ENCODE measurements at places on chromosomes 13 and 19.

DNA sequence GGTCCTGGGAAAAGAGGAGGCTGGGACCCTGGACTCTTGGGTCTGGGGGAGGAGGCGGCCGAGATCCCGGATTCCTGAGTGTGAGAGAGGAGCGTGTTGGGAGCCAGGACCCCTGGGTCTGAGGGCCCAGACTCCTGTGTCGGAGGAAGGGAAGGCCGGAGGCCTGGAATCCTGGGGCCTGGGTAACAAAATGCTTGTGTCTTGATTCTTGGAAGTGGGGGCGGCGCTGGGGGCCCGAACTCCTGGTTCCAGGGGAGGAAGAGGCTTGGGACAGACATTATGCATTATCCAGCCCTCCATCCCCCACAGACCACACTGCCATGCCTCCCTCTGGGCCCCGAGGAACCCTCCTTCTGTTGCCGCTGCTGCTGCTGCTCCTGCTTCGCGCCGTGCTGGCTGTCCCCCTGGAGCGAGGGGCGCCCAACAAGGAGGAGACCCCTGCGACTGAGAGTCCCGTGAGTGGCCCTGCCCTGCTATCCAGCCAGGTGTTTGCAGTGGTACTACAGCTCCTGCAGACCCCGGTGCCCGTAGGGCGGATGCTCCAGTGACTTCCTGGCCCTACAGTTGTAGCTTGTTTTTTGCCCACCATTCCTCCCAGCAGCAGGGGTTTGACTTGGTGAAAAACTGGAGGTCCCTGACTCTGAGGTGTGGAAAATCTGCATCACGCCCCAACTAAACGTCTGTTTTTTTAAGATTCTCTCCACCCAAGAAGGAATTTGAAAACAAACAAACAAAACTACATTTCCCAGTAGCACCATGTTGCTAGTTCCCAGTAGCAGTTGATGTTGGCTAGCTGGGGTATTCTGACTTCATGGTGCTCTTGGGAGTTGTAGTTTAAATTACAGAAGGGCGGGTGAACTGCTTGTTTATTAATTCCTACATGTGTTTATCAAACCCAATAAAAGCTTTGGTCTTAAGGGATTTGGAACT is 630 bp downstream of the NUCB1 start:
- peak; percentile 54 for DNase-seq

- DNase-seq, result no peak
These were observed 30.5 kb upstream of the MBNL2 start for GRCh38 chr13:97191615-97192014.

DNA sequence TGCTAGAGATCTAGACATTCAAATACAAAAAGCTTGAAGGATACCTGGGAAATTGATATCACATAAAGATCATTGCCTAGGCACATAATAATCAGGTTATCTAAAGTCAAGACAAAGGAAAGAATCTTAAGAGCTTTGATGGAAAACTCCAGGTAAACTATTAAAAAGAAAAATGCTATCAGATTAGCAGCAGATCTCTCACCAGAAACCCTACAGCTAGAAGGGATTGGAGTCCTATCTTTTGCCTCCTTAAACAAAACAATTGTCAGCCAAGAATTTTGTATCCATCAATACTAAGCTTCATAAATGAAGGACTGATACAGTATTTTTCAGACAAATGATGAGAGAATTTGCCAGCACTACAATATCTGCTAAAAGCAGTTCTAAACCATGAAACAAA is 682.4 kb upstream of the ATXN8OS start:
- DNase-seq, result no peak

DNA sequence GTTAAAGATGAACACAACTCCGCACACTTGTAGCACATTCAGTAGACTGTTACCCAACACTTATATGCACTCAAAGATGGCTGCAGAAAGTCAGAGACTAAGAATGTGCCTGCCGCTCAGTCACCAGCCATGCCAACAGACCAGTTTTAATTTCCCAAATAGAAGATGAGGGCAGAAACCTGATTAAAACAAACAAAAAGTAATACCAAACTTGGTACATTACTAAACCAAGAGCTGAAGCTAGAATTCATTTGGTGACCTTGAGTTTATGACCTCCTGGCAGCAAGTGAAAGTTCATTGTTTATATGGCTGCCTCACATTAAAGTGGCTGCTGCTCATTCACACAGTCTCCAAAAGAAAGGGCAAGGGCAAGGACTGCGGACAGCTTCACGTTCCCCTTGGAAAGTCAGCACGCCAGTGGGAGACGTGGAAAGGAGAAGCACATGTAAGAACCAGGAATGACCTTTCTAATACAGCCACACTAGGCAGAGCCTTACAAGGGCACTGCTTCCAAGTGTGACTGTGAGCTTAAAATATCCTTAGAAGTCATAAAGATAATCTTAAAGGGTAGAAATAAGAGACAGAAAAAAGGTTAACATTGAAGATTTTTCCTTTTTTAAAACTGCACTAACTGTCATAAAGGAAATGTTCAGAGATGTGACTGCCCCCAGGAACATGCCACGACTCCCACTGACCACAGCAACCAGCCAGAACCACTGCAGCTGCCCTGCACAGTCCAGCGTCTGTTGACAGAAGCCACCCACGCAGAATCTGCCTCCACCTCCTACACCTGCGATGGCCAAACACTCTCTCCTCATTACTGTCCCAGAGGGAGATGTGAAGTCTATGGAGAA is 73.5 kb downstream of the STK24 start:
- no peak for DNase-seq

DNA sequence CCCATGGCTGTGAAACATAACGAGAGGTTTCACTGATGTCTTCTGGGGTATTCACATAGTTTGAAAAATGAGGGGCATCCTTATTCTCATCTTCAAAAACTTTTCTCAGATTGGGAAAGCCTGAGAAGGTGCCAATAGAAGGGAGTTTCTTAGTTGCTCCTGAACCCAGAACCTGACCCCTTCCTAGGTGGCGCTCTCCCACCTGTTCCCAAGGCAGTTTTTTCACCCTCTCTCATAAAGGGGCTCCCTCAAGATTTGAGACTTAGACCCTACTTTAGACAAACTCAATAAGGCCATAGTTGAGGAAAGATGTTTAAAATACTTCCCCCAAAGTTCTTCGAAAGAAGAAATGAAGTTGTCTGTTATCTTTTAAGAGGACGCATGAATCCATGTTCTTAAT is 142.2 kb downstream of the FGF9 start:
- DNase-seq, result no peak

GRCh38 chr13:75704194-75704926 is 68.2 kb downstream of the LMO7 start:
- no peak for DNase-seq

- DNase-seq, result no peak
These were observed 121.5 kb downstream of the LHFPL6 start for GRCh38 chr13:39481491-39481890.

DNA sequence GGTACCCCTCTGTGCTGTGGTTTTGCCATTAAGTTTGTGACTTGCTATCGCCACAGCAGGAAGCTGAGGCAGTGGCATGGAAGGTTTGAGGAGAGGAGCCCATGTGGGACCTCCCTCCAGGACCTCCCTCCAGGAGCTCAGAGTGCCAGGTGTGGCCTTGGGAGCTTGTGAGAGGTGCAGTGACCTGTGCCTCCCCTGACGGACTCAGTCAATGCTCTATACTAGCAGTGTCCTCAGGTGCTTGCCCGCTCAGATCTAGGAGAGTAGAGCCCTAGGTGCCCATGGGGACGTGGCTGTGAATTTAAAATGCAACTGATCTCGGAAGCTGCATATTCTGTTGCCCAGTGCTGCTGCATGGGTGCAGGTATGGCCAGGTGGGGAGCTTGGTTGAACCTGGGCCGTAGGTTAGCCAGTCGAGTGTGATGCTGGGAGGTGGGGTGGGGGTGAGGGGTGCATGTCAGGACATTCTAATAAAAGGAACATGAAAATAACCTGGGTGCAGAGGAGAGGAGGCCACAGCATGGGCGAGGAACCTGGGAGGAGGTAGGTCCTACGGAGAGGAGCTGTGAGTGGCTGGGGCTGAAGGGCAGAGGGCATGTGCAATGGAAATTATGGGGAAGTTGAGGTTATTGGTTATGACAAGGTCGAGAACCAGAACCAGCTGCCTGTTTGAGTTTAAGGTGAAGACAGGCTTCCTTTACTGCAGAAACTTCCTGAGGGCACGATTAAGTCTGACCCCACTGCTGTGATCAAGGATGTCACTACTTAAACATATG is 41.6 kb downstream of the TEX29 start:
- DNase-seq, result no peak

GRCh38 chr13:86665842-86666241 is 866.6 kb upstream of the SLITRK6 start:
- peak; percentile 38 for DNase-seq

DNA sequence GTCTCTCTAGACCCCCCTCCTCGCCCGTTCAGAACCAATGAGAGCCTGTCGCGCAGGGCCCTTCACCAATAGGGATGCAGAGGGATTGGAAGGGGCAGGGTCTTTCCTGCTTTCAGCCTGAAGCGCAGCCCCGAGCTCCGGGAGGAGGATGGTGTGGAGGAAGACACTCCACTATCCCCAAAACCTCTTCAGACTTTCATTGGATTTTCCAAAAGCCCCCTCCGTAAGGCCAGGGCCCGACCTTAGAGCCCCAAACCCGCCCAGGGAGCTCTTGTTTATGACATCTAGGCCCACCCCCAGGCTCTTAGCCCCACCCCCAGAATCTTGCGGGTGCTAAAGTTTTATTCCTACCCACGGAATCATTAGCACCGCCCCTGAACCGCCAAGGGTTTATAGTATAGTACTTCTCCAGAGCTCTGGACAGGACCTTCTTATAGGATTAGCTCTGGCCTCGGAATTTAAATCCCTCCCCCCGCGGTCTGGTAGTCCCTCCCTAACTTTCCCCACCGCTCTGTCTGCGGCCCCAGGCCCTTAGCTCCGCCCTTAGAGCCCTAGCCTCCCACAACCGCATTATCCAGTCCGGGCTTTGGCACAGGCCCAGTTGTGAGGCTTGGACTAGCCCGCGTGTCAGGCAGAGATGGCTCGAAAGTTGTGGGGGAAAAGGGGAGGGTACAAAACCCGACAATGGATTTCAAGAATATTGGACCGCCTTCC is 6.6 kb upstream of the EML2 start:
- peak; percentile 95 for DNase-seq

DNA sequence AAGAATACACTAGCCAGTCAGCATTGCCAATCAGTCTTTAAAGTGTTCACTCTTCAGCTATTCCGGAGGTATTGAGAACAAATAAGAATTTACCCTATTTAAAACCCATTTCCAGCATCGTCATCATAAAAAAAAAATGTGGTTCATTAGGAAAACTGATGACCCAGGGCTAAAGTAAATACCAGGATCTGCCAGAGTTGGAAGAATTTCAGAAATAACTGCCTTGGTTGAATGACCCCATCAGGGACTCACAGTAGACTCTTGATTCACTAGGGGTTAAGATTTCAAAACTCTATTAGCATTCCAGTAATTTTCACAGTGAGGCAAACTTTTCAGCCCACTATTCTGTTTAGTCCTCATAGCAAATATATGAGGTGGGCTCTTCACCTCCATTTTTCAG is 377.0 kb downstream of the ITGBL1 start:
- no peak for DNase-seq

All from SK-MEL-5 (cell line).